IMR-90 (cell line): ENCODE measurements at places on chromosomes 7 and 10. TPM values are rescaled to one million over a fixed set of nuclear protein-coding genes. Genes with fewer than 3 reads are reported as not detected.
A peak's percentile ranks its signal among the peaks of the same experiment; 100 is the strongest.

MRC1 gene
- not detected in 2 replicates for total RNA-seq

C10orf62 gene
- not detected in 2 replicates for total RNA-seq

PITRM1 gene
- total RNA-seq, result 111 and 124 TPM in 2 replicates

ETV1 gene
- 17.2 and 21.1 TPM in 2 replicates for total RNA-seq

AKR1D1 gene
- not detected in 2 replicates for total RNA-seq

ABCF2 gene
- 100 and 103 TPM in 2 replicates for total RNA-seq

HTRA1 gene
- 23.1 and 28.5 TPM in 2 replicates for total RNA-seq

DYDC2 gene
- total RNA-seq, result not detected in 2 replicates

TMEM72 gene
- not detected in 2 replicates for total RNA-seq

DNA sequence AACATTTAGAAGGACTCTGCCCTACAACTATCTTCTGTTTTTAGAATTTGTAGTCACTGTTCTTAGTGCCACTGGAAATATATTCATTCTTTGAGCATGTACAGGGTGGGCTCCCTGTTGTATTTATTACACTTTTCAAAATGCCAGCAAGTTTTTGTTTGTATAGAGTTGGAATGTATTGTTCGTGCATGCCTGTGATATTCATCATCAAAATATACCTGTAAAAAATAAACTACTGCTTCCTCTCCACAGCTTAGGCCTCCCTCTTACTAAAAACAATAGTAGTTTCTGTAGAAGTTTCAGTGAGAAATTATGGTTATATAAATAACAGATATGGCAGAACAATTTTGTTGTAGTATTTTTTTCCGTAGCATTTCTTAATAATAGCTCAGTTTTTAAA is 61.6 kb downstream of the NHLRC2 start:
- H3K36me3 ChIP-seq, result 0 out of 2 replicates have a peak, but pooled peaks cover 4% of the 10 kb centered on the region
- H3K27me3 ChIP-seq, result no peaks in the 10 kb centered on the region
- H3K27ac ChIP-seq, result no peak overlapping the region
- H3K4me1 ChIP-seq, result no peaks in the 10 kb centered on the region
- H3K4me3 ChIP-seq, result no peak overlapping the region

- peaks cover 1% of the 10 kb centered on the region; the same call in 1 of the 2 replicates for H3K36me3 ChIP-seq
- no peak for DNase-seq
- H3K4me3 ChIP-seq, result no peak overlapping the region
- no peak overlapping the region for H3K27ac ChIP-seq
Measured at GRCh38 chr7:35645691-35646090, 49.2 kb downstream of the HERPUD2 start.

DNA sequence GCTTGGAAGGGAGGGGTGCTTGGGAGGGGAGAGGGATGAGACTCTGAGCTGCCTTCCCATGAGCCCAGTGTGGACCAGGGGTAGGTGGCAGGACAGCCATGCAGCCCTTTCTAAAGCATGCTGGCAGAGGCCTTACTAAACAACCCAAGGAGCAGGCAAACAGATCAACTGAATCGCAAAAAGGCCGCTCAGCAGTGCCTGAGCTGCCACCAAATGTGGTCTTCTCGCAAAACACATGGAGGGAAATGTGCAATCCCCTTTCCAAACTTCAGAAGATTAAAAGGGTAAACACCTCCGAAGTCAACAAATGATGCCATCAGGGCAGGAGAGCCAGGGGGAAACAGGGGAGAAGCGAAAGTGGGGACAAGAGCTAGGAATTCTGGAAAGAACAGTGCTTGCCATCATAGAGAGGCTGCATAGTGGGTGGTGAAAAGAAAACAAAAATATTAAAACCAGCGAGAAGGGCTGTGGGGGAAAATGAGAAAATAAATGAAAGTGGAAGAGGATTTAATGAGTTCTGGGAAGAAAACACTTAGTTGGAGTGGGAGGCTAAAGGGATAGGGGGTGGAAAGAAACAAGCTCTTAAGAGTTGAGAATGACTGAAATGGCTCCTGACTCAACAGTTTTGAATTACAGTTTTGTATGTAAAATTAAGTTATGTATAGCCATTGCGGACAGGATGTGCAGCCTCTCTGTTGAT is 62.2 kb upstream of the ZNF32 start:
- H3K36me3 ChIP-seq, result no peaks in the 10 kb centered on the region
- H3K4me3 ChIP-seq, result no peak overlapping the region
- DNase-seq, result no peak

DNA sequence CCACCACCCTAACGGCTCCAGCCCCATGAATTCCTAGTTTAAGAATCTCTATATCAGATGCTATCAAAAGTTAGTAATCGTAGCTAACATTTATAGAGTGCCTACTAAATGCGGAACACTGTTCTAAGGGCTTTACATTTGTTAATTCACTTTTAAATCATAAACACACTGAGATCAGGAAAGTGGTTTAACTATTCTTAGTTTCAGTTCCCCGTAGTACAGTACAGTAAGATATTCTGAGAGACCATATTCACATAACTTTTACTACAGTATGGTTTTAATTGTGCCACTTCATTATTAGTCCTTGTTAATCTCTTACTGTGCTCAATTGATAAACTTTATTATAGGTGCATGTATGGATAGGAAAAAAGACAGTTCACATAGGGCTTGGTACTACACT is 22.5 kb downstream of the SYPL1 start:
- H3K4me3 ChIP-seq, result no peak overlapping the region
- no peak overlapping the region for H3K27ac ChIP-seq
- DNase-seq, result no peak
- no peaks in the 10 kb centered on the region for H3K27me3 ChIP-seq
- peaks cover 8% of the 10 kb centered on the region for H3K36me3 ChIP-seq
- no peaks in the 10 kb centered on the region for H3K4me1 ChIP-seq

GRCh38 chr7:73829505-73829904 is 1.3 kb upstream of the CLDN4 start:
- H3K36me3 ChIP-seq, result no peaks in the 10 kb centered on the region
- no peak overlapping the region for H3K4me3 ChIP-seq
- no peak overlapping the region for H3K27ac ChIP-seq
- no peaks in the 10 kb centered on the region for H3K27me3 ChIP-seq
- DNase-seq, result no peak

- no peaks in the 10 kb centered on the region for H3K27me3 ChIP-seq
- no peaks in the 10 kb centered on the region for H3K4me1 ChIP-seq
- no peaks in the 10 kb centered on the region for H3K36me3 ChIP-seq
- no peak overlapping the region for H3K4me3 ChIP-seq
Measured at GRCh38 chr7:110800984-110801383, 289.9 kb upstream of the LRRN3 start.

GRCh38 chr10:79947787-79948424 is 999 bp downstream of the SFTPD start:
- no peak for DNase-seq
- no peak overlapping the region for H3K4me3 ChIP-seq
- H3K27ac ChIP-seq, result no peak overlapping the region
- no peaks in the 10 kb centered on the region for H3K4me1 ChIP-seq
- no peaks in the 10 kb centered on the region for H3K36me3 ChIP-seq

- no peak overlapping the region for H3K4me3 ChIP-seq
- H3K27ac ChIP-seq, result no peak overlapping the region
- peaks cover 85% of the 10 kb centered on the region for H3K27me3 ChIP-seq
- H3K36me3 ChIP-seq, result no peaks in the 10 kb centered on the region
Measured at GRCh38 chr7:97020996-97021746, 3.5 kb downstream of the DLX5 start.

DNA sequence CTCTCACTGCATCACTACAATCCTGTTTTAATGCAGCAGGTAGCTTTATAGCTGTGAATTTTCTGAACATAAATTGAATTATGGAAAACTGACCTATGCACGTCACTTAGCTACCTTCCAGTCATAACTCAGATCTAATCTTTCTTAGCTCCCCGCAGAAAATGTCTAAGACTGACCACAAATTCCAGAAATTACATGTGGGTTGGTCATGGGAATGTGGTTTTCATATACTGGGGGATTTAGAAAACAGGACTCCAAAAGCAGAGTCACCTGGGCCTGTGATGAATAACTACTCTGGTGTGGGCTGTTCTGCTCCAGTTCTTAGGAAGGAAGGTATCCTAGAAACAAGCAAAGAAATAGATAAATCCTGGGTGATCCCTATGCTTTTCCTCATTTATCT is 178.4 kb upstream of the LRRTM3 start:
- H3K36me3 ChIP-seq, result no peaks in the 10 kb centered on the region
- H3K27ac ChIP-seq, result no peak overlapping the region
- peak; percentile 85 for DNase-seq
- H3K4me1 ChIP-seq, result 0 out of 2 replicates have a peak, but pooled peaks cover 2% of the 10 kb centered on the region
- H3K27me3 ChIP-seq, result no peaks in the 10 kb centered on the region

DNA sequence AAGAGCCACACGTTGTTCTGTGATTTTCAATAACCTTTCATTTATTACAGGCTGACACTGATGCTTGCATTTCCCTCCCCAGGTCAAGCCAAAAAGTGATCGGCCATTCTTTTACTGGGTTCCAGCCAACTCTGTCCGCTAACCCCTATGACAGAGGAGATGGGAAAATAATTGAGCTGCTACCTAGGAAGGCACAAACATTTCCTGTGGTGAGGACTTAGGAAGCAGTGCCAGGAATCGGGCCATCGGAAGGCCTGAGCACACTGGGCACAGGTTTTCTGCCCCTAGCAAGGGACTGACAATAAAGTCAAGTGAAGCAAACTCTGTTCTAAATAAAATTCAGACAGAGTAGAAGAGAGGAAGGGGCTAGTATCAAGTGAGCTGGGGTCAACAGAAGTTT is 313.0 kb upstream of the AOAH start:
- no peak overlapping the region for H3K27ac ChIP-seq
- no peak overlapping the region for H3K4me3 ChIP-seq
- no peak for DNase-seq
- peaks cover 6% of the 10 kb centered on the region for H3K4me1 ChIP-seq

DNA sequence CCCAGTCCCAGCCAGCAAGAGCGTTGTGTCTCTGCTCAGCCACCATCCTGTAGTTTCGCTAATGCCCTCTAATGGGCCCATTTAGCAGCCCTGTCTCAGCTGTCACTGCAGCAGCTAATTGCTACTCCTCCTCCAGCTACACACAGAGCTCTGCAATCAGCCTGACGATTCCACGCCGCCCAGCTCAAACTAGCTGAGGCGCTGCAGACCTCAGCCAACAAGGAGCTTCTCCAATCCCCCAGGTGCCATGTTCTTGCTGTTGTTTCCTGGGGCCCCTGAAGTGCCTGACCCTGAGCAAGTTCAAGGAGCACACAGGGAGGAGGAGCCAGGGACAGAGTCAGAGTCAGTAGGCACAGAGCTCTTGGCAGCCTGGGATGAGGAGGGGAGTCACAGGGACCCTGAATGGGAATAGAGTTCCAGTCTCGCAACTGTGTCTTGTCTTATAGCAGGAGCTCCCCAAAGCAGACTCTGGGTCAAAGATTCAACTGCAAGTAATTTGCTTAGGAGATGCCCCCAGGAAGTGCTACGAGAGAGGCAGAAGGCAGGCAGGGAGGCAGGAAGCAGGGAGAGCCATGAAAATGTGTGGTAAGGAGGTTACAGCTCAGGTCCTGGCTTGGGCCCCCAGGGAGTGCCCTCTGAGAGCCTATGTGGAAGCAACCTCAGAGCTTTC is 135.8 kb upstream of the UNC5B start:
- DNase-seq, result no peak
- no peaks in the 10 kb centered on the region for H3K4me1 ChIP-seq
- no peaks in the 10 kb centered on the region for H3K36me3 ChIP-seq

DNA sequence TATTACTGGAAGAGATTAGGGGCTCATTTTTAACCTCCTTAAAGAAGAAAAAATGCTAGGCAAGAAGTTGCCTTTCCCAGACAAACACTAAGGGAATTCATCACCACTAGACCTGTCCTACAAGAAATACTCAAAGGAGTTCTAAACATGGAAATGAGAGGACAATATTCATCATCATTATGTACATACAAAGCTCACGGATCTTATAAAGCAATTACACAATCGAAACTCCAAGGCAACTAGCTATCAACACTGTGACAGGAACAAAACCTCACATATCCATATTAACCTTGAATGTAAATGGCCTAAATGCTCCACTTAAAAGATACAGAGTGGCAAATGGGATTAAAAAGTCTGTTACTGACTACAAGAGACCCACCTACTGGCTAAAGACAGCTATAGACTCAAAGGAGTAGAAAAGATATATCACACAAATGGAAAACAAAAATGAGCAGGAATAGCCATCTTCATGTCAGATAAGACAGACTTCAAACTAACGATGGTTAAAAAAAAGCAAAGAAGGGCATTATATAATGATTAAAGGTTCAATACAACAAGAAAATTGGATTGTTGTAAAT is 246.6 kb downstream of the ADRA2A start:
- no peak for DNase-seq
- no peaks in the 10 kb centered on the region for H3K27me3 ChIP-seq
- H3K27ac ChIP-seq, result no peak overlapping the region

- H3K27ac ChIP-seq, result no peak overlapping the region
- H3K4me3 ChIP-seq, result no peak overlapping the region
Measured at GRCh38 chr7:23226844-23227450, 19.6 kb upstream of the GPNMB start.

- no peak for DNase-seq
- peaks cover 6% of the 10 kb centered on the region for H3K4me1 ChIP-seq
- no peaks in the 10 kb centered on the region for H3K36me3 ChIP-seq
- H3K27me3 ChIP-seq, result no peaks in the 10 kb centered on the region
Measured at GRCh38 chr7:47688311-47689100, 106.6 kb upstream of the TNS3 start.

DNA sequence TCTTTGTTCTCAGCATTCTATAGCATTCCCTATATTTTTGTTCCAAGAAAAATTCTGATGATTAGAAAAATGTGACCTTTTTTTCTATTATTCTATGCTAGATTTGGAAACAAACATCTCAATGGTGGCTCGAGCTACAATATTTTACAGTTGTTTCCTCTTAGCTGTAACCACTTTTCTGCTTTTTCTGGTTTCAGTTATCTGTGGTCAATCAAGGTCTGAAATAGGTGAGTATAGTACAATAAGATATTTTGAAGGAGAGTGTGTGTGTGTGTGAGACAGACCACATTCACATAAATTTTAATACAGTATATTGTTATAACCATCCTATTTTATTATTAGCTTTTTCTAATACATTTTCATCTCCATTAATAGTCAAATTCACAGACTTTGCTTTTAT is 564.5 kb upstream of the GHITM start:
- H3K27me3 ChIP-seq, result no peaks in the 10 kb centered on the region
- H3K27ac ChIP-seq, result no peak overlapping the region
- no peak for DNase-seq
- no peaks in the 10 kb centered on the region for H3K4me1 ChIP-seq
- no peaks in the 10 kb centered on the region for H3K36me3 ChIP-seq
- H3K4me3 ChIP-seq, result no peak overlapping the region

- H3K4me3 ChIP-seq, result no peak overlapping the region
- H3K36me3 ChIP-seq, result no peaks in the 10 kb centered on the region
- no peak overlapping the region for H3K27ac ChIP-seq
- peak; percentile 5 for DNase-seq
- H3K4me1 ChIP-seq, result no peaks in the 10 kb centered on the region
Measured at GRCh38 chr7:36598054-36598674, 126.1 kb downstream of the AOAH start.

- H3K27ac ChIP-seq, result no peak overlapping the region
- no peak for DNase-seq
- no peaks in the 10 kb centered on the region for H3K27me3 ChIP-seq
- H3K4me1 ChIP-seq, result no peaks in the 10 kb centered on the region
- no peaks in the 10 kb centered on the region for H3K36me3 ChIP-seq
Measured at GRCh38 chr10:20372748-20373147, 524.4 kb downstream of the NEBL start.

GRCh38 chr7:77329466-77330168 is 86.5 kb downstream of the GSAP start:
- no peaks in the 10 kb centered on the region for H3K36me3 ChIP-seq
- H3K4me3 ChIP-seq, result no peak overlapping the region
- peak overlapping the region; percentile 41; the same call in 1 of the 2 replicates for H3K27ac ChIP-seq
- peaks cover 29% of the 10 kb centered on the region for H3K4me1 ChIP-seq
- no peaks in the 10 kb centered on the region for H3K27me3 ChIP-seq
